ENCODE measurements at places on chromosomes 4 and X. TPM values are rescaled to one million over a fixed set of nuclear protein-coding genes. Genes with fewer than 3 reads are reported as not detected.

CPZ gene
- not detected for total RNA-seq

SGMS2 gene
- total RNA-seq: 33.0 TPM

FSTL5 gene
- total RNA-seq: 1.6 TPM

CYBB gene
- total RNA-seq: not detected

CRLF2 gene
- total RNA-seq: not detected

DNAJB14 gene
- total RNA-seq: 56.7 TPM

TBC1D19 gene
- 6.1 TPM for total RNA-seq

KLHL4 gene
- 19.3 TPM for total RNA-seq

GPR143 gene
- 9.3 TPM for total RNA-seq

DOK7 gene
- total RNA-seq: not detected

CT45A3 gene
- not detected for total RNA-seq

NMU gene
- not detected for total RNA-seq

ANOS1 gene
- 0.55 TPM for total RNA-seq

FAM9B gene
- total RNA-seq: not detected

SPARCL1 gene
- not detected for total RNA-seq

SLC4A4 gene
- total RNA-seq: not detected

ZAR1 gene
- not detected for total RNA-seq

MTHFD2L gene
- 12.4 TPM for total RNA-seq

ZNF718 gene
- total RNA-seq: 12.1 TPM

SLC34A2 gene
- not detected for total RNA-seq

PABPC4L gene
- total RNA-seq: 1.6 TPM

MAGEA12 gene
- total RNA-seq: not detected
